SW 1271 (cell line): ENCODE measurements at places on chromosomes 6 and 20.

DNA sequence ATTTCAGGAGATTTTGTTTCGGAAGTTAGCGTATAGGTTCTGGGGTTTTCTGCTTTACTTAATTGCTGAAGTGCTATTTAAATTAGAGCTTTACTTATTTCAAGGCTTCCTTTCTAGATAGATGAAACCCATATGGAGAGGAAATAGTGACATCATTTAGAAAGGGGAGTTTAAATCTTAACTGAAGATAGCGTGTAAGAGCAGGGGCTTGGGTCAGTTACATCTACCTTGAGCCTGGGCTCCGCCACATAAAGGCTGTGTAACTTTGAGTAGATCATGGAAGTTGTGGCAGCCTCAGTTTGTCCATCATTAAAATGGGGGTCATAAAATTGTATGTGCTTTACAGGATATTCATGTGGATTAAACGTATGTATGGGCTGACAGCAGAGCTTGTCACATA lies 4.7 kb downstream of the CDS2 start:
- DNase-seq, result no peak

GRCh38 chr20:22556565-22557056 lies 27.8 kb downstream of the FOXA2 start:
- no peak for DNase-seq

GRCh38 chr6:53035549-53036213 lies 29.5 kb upstream of the FBXO9 start:
- no peak for DNase-seq

- no peak for DNase-seq
Measured at GRCh38 chr6:139287868-139288267, 3.9 kb downstream of the TXLNB start.

DNA sequence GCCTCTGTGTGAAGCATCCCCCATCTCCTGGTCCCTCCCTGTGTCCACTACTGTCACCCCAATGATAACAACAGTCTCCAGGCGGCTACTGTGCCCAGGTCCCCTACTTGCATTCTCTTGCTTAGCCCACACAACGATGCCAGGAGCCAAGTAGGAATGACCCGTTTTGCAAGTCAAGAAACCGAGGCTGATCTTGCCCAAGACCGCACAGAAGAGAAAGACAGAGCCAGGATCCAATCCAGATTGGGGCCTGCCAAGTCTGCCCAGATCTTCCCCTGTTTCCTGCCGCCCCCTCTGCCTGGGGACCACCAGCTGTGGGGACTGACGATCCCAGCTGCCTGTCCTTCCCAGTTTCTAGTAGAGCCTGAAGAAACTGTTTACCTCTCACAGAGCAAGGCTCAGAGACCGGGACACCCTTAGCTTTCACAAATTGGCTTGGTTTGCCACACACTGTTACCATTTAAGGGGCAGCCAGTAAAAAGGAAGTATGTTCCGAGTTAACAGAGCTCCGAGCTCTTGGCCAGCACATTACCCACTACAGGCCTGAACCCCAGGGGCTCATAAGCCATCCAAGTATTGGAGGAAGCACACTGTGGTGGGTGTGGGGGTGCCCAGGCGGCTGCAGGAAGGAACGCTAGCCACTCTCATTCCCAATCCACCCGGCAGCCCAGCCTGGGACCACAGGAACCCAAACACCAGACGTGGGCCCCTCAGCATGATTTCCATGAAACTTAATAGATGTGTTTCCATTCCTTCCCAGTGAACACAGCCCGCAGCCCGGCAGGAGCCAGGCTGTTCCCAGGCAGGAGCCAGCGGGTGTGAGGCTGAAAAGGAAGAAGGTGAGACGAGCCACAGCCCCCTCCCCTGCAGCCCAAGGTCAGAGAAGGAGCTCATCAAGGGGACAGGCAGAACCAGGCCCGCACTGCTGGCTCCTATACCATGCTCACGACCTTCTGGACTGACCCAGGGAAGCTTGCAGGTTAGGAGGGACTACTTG lies 7.9 kb downstream of the KIAA1755 start:
- no peak for DNase-seq

DNA sequence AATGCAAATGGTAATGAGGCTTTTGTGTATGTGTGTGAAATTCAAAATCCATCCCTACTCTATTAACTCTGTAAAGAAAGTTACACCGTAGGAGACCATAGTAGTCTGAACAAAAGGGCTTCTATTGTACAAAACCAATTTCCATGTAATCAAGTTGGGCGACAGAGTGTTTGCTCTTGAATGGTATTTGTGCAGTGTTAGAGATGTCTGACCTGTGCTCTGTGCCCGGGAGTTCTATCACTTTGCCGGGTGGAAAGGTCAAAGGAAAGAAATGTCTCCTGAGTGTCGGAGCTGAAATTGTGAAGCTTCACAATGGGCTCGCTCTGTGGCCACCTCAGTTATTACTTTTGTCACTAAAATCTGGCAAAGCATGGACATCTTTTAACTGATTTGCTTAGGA lies 312.0 kb downstream of the SAMD5 start:
- no peak for DNase-seq

DNA sequence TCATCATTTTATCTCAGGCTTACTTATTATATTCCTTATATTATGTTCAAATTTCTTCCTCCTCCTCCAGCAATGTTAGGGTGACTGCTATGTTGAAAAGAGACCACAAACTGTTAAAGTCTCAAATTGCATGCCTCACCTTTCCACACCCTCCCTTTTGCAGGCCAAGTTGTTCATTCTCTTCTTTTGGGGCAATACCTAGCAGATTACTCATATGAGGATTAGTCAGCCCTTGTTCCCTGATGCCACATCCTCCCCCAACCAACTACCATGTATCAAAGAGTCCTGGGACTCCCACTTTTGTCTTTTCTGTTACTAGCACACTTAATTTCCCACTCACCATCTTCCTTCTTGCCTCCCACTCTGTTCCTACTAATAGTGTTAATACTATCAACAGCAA lies 434.7 kb downstream of the BCKDHB start:
- DNase-seq, result peak; percentile 56

DNA sequence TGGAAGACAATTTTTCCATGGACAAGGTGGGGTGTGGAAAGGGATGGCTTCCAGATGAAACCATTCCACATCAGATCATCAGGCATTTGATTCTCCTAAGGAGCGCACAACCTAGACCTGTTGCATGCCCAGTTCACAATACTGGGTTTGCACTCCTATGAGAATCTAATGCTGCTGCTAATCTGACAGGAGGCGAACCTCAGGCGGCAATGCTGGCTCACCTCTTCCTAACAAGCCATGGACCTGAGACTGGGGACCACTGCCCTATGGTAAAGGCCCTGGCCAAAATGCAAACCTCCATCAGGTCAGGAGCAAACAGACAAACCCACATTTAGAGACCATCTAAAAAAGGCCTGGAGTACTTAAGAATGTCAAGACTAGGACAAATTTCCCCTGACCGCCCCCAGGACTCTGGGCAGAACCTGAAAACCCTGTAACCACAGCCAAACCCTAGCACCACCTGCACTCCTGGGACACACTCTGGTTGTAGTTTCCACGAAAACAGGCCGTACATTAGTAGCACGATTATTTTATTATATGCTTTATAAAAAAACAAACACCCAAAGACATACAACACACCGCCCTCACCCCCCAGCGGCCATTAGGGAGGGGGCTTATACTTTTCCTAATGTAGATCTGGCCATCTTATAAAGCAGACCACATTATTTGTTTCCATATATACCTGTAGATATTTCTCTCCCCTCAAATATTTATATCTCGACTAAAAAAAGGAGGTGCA lies 27.3 kb downstream of the SNX5 start:
- DNase-seq, result no peak

GRCh38 chr6:30722280-30723112 lies 2.3 kb downstream of the TUBB start:
- DNase-seq, result peak; percentile 76

DNA sequence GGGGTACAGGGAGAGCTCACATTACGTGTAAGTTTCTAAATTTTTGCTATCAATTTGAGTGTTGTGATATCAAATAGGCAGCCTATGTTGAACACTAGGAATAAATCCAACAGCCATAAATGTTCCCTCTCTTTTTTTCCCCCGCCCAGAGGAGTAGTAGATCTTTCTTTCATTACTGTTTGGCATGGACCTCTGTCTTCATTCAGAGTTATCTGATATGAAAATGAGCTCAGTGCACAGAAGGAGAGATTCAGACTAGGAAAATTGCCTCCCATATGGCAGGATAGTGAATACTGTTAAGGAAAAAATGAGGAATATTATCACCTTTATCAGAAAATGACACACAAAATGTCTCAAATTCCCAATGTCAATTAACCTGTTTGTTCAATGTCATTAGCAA lies 110.0 kb upstream of the EYS start:
- no peak for DNase-seq

DNA sequence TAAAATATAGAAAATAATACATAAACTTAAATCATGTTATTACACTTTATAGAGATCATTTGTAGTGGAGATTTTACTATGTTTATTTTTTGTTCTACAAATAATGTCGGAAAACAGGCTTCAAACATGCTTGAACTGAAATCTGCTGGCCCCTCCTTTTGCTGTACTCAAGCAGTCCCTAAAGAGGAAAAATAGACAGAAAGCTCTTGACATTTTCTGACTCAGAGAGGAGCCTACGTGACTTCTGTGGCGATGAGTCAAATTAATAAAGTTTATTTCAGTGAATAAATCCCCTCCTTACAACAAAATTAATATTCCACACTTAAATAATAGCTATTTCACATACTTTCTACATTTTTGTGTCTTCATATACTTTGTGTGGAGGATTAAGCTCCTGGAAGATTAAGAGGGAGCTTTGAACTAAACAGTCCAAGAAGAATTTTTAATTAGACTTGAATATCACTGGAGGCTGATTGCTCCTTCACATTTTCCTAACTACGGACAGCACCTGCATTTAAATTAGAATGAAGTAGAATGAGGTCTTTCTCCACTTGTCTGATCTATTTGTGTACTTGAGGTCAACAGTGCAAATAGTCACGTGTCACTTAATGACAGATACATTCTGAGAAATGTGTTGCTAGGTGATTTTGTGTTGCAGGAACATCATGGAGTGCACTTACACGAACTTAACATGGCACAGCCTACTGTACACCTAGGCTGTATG lies 1.7 kb upstream of the TREM1 start:
- no peak for DNase-seq

DNA sequence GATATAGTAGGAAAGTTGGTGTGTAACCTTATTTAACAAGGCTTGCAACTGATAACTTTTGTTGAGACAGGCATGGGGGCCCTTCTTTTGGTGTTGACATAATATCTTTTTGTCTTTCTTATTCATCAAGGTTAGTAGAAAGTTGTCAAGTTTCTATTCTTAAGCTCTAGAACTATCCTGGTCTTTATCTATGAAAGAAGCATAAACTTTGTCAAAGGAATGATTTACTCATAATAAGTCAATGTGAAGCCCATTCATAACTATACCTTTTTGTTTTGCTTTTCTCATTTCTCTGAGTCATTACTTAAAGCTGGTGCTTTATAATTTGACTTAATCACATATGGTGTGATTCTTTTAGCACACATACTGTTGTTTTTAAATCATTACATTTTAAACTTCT lies 312.4 kb downstream of the UTRN start:
- no peak for DNase-seq

GRCh38 chr6:170087941-170088581 lies 202.8 kb downstream of the DLL1 start:
- no peak for DNase-seq
